ENCODE measurements at places on chromosomes 4 and X. TPM values are rescaled to one million over a fixed set of nuclear protein-coding genes. Genes with fewer than 3 reads are reported as not detected.

DNA sequence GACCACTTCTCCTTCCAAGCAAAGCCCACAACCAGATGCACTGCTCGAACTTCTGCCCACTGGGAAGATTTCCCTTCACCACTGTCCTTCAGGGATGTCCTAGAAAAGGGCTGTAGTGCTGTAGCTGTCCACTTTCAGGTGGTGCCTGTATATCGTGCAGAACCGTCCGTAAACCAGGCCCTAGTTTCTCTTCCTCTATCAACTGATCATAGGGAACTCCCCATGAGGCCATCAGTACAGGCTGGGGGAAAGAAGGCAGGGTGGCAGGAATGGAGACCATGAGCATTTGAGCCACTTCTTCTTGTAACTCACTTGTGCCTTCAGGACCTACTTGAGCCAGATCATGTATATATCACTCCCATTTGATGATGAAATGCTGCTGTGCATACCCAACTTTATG is 57.3 kb upstream of the FAM9B start:
- DNase-seq = no peak

GRCh38 chrX:17642891-17643290 is 94.4 kb upstream of the SCML1 start:
- DNase-seq = no peak

Gene GIMD1
- polyA plus RNA-seq = not detected

Gene AGA
- 6.1 TPM for polyA plus RNA-seq

Gene FAM47E
- polyA plus RNA-seq = 0.92 TPM

Data from hindlimb muscle (tissue), 1 donor.